ENCODE measurements at places on chromosomes 1 and 21.

- peak; percentile 99 for DNase-seq
Measured at GRCh38 chr1:94325377-94326302, 88.3 kb upstream of the ARHGAP29 start.

DNA sequence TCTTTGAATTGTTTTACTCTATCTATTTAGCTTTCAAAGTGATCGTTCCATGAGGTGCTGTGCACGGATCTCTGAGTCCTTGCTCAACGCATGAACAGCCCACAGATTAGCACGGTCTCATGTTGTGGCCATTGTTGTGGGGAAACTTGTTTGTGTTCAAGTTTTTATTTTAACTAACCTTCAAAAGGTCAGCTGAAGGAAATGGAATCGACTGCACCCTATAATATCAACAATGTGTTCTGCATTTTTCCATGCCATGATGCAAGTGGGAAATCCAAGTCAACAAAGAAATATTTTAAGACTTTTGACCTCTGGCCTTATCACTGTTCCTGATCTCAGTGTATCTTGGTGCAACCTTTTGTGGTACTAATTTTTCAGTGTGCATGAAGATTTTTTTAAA lies 6.1 kb downstream of the SH2D1B start:
- DNase-seq = no peak

GRCh38 chr1:78447086-78447485 lies 43.7 kb upstream of the PTGFR start:
- DNase-seq = peak; percentile 52

DNA sequence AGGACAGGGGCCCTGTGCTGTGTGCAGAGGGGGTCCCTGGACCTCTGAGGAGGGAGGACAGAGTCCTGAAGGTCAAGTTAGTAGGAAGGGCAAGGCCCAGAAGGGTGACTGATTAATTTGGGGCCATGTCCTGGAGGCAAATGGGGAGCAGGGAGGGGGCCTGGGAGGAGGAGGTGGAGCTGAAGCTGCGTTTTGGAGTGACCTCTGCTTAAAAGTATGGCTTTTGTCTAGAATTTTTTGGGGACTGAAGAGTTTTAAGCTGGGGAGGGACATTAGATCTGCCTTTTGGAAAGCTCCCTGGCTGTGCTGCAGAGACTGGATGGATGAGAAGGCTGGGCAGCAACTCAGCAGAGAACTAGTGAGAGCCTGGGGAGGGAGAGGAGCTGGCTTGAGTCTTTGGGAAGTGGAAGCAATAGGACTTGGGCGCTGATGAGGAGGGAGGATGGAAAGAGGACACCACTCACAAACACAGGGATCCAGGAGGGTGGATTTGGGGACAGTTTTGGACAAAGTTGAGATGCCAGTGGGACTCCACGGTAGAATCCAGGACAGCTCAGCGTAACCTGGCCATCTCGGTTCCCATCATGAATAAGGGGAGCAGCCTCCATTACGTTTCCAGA lies 52.9 kb downstream of the ACBD3 start:
- DNase-seq = no peak

DNA sequence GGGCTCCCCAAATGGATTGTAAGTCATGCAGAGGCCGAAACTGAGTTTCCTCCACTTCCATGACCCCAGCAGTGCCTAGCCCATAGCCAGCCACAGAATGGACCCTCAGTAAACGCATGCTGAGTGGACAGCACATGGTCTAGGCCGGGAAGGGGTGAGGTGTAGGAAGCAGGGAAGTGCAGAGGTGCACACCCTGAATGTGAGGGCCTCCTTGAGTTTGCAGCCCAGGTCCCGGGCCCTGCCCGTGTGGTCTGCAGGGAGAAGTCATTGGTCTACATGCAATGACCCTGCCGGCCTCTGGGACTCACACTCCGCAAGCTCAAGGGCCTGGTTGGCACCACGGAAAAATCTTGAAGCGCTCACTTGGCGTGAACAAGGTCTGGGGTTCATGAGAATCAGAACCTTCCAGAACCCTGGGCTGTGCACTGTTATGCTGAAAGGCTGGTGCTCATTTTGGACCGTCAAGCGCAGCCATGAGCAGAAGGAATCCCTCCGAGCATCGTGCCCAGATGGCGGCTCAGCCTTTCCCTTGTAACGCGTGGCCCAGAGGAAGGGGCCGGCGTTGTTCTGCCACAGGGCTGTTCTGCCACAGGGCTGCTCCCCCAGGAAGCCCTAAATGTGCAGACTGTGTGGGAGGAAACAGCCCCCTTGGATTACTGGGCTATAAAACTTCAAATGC lies 66.4 kb downstream of the PSMG1 start:
- no peak for DNase-seq

DNA sequence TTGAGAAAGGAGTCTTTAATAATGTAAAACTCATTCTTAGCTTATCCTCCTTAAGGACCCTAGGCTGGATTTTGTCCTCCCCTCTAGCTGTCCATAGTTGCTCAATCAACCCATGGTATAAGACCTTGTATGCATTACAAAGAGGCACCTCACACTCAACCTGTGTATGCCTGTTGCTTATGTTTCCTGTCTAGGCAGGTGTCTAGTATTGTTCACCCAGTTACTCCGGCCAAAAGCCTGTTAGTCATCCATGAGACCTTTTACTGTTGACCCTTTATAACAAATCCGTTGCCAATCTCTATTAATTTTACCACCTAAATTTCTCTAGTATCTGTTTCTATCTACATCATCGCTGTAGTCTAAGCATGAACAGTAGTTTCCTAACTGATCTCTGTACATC lies 3.7 kb downstream of the LYPLAL1 start:
- no peak for DNase-seq

DNA sequence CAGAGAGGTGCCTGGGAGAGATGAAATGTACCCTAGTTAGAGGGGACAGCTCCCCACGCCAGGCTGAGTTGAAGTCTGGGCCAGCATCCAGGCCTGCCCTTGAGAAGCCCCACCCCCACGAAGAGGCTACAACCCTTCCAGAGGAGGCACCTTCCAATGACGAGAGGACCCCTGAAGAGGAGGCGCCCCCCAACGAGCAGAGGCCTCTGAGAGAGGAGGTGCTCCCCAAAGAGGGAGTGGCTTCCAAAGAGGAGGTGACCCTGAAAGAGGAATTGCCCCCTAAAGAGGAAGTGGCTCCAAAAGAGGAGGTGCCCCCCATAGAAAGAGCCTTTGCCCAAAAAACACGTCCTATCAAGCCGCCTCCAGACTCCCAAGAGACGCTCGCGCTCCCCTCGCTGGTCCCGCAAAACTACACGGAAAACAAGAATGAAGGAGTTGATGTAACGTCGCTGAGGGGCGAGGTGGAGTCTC lies 3.1 kb downstream of the EVA1B start:
- DNase-seq = no peak

- DNase-seq = no peak
Measured at GRCh38 chr1:3623441-3624199, 1.2 kb upstream of the TPRG1L start.

GRCh38 chr1:81340239-81340638 lies 460.5 kb upstream of the ADGRL2 start:
- DNase-seq = no peak

- no peak for DNase-seq
Measured at GRCh38 chr1:6389971-6390370, 3.6 kb downstream of the ACOT7 start.

DNA sequence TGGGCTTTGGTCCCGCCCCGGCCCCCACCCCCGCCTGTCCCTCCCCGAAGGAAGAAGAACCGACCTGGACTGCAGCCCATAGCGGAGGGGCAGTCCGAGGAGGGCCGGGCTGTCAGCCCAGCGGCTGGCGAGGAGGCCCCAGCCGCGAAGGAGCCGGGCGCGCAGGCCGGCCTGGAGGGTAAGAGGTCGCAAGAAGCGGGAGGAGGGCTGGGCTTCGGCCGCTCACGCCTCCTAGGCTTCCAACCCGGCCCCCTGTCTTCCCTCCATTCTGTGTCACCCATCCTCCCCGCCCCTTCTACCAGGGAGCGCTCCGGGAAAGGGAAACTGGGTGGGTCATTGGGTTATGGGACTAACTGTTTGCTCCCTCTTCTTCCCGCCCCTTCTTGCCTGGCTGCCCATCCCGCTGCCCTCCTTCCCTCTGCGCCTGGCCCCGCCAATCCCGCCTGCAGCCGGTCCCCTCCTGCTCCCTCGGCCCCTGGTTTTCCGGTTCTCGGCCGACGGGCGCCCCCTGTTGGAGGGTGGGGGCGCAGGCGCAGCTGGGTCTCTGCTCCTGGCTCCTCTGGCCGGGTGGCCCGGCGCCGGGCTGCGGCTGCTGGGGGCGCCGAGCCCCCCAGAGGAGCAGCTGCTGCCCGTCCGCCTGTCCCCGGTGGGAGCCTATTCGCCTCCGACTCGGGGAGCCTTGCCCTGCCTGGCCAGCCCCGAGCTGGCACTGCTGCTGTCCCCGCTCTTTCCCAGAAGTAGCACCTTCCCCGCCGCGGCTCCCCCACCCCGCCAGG lies 2.4 kb downstream of the RUSC1 start:
- DNase-seq = peak; percentile 95

- peak; percentile 50 for DNase-seq
Measured at GRCh38 chr1:109239409-109240068, 9.8 kb upstream of the CELSR2 start.

DNA sequence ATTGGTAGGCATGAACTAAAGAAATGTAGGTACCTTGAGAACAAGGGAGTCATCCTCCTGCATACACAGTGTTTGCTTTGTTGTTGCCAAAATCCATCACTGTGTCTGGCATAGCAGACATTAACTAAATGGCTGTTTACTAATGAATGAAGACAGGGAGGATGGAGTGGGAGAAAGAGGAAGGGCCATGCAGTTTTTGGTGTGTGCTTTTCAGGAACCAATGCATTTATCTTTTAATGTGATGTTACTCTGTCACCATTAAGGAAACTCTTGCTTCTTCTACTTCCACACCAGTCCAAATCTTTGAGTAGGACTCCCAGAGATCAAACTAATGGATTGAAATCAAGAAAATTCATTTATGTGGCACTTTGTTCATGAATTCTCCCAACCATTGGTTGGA lies 55.6 kb upstream of the DUSP10 start:
- no peak for DNase-seq

DNA sequence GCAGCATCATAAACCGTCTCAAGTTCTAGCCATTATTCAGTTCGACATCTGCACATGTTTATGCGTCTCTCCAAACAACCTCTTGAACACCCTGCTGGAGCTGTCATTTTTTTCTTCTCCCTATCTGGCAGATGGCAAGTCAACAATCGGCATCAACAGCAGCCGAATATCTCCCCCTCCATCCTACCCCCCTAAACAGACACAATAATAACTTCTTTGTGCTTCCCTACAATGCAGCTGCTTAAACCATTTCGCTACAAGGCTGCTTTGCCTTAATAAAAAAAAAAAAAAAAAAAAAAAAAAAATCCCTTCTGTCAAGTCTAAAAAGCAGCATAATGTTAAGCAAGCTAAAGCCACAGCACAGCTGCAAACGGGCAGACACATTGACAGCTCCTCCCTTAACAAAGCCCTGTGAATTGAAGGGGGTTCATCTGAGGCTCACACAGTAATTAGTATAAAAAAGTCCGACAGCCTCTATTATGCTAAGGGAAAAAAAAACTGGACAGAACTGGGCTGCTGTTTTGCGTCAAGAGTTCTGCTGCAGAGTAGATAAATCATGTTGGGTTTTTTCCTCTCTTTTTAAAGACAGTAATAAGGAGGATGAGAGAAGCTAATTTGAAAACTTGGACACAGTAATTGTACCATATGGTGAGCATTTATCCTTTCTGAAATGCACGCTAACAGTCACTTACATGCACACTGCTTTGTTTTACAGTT lies 136.4 kb downstream of the AKT3 start:
- DNase-seq = peak; percentile 55

GRCh38 chr1:206430031-206430983 lies 40.0 kb upstream of the IKBKE start:
- peak; percentile 71 for DNase-seq

DNA sequence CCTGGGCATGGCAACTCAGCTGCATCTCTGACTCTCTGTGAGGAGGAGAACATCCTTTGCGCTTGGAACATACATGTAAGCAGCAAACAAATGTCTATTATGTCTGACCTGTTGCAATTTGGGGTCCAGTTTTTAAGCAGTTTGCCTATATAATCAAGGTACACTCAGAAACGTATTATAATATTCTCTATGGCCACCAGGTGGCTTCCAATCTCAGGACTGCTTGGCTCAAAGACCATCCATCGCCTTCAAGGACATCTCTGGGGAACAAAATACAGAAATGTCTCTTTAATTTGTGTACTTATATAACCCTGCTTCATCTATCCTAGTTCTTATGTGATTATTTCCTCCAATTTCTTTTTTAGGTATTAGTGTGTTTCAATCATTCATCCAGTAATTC lies 227.2 kb downstream of the OLFM3 start:
- no peak for DNase-seq

DNA sequence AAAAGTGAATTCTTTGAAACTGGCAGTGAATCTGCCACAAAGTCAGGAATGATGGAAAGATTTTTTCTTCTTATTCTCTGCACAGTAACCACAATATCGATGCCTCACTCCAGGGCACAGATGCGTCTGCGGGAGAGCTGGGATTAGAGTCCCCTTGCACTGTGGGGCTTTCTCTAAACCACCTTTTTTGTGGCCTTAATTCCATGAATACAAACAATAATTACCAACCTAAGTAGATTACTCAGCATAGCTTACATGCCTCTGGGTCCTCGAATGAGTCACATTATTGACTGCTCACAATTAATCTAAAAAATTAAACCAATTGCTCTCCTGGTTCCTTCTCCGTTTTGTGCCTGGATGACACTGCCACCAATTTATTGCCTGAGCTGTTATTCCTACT lies 125.8 kb downstream of the KAZN start:
- DNase-seq = peak; percentile 60

- DNase-seq = peak; percentile 83
Measured at GRCh38 chr1:84722794-84723193, 32.5 kb upstream of the SSX2IP start.

GRCh38 chr1:230090194-230090711 lies 23.2 kb downstream of the GALNT2 start:
- peak; percentile 78 for DNase-seq

DNA sequence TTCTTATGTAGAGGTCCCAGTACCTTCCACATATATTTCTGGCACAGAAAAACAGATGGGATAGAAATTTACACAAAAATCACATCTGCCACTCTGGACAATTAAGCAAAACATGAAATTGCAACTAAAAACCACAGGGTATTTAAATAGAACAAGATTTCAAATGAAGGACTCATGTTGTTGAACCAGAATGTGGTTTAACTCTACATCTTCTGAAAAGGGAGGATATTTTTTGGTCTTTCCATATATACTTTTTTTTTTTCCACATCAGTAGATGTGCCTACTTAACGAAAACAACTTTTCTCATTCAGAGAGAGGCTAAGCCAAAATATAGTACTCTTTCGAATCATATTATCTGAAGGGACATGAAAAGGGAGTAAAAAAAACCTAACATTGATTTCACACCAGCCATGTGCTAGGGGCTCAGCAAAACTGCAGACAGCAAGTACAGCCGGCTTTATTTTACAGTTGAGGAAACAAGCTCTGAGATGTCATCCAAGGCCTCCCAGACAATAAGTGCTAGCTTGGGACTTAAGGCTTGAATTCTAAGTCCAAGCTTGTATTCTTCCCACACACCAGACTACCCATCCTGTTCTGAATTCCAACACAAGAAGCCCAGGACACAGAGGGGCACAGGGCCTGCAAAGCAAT lies 208.9 kb downstream of the PBX1 start:
- no peak for DNase-seq

DNA sequence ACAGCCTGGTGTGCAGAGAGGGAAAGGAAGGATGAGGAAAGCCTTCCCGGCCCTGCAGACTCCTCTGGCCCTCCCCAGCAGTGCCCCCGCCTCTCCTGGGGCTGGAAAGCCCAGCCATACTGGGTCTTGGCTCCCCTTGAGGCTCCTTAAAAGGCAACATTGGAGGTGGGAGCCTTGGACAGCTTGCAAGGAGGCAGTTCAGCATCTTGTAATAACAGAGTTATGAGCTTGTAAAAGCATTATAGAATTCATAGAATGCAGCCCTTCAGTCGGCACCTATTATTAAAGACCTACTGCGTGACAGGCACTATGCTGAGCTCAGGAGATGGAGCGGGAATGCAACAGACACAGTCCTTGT lies 4.2 kb downstream of the TINAGL1 start:
- peak; percentile 69 for DNase-seq
